ENCODE measurements at places on chromosomes 2 and 18.

GRCh38 chr2:186687807-186688211 is 6.1 kb upstream of the FAM171B start:
- no peak for DNase-seq

- DNase-seq = no peak
Observed at GRCh38 chr2:47360927-47361326, 42.0 kb upstream of the MSH2 start.

GRCh38 chr18:12391487-12392165 is 14.6 kb upstream of the AFG3L2 start:
- peak; percentile 18 for DNase-seq

- DNase-seq = peak; percentile 96
Observed at GRCh38 chr2:230712443-230713330, at the start of gene CAB39. Gene CAB39 (plus strand): TSS chr2:230712842. CDS start chr2:230760002, 47,160 bp downstream.

GRCh38 chr18:63752636-63753035 is 22.6 kb upstream of the SERPINB7 start:
- DNase-seq = no peak

DNA sequence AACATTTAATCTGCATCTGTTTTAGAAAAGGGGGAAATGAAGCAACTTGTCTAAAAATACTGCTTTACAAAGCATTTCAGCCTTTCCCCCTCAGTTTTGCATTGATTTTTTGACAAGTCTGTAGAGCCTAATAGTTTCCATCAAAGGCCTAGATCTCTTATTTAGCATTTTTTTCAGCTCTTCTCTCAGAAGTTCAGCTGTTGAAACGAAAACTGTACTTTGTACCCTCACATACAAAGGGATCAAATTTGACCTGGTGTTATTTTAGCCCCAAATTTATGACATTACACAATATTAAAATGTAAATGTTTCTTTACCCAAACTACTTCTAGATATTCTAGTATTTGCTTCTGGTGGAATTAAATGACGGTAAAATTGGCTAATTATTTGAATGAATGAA is 13.0 kb downstream of the YPEL5 start:
- DNase-seq = no peak

DNA sequence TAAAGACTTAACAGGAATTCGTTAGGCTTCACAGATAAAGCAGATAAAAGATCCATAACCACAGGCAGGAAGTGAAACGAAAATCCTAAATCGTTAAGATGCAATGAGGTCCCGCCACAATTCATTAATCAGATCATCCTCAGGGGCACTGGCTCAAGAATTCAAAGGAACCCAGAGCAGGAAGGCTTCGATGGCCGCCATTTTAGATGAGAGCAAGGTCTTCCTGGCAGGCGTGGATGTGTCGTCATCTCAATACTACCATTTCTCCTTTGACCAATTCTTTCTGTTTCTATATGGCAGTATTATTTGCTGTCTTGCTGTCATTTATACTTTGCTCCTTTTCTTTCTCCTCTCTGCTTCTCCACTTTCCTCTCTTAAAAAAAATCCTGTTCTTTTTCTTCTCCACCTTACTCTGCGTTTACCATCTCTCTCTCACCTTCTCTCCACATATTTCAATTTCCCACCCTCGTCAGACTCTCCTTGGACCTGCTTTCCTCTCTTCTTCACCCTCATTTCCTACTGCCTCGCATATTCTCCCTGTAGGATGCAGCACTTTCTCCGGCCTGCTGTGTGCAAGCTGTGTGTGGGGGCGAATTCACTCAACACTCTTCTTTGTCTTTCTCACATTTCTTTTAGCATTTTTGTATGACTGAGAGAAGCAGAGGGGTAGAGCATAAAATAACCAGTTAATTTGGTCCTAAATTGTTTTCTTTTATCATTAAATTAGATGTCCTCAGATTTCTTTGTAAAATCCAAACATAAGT is 35.1 kb upstream of the LHCGR start:
- DNase-seq = no peak

DNA sequence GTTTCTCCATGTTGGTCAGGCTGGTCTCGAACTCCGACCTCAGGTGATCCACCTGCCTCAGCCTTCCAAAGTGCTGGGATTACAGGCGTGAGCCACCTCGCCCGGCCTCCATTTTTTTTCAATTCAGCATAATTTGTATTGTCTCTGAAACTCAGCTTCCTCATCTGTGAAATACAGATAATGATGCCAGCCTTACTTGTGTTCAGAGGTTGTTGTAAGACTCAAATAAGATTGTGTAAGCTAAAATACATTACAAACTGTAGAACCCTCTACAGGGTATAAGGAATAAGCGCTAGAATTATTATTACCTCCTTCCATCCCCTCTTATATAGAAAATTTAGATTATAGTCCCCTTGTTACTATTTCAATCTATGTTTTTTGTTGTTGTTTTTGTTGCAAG is 24.8 kb upstream of the STARD7 start:
- DNase-seq = no peak
